Eye (tissue), 1 donor: ENCODE measurements at places on chromosomes 12 and 14.
A peak's percentile ranks its signal among the peaks of the same experiment; 100 is the strongest.

DNA sequence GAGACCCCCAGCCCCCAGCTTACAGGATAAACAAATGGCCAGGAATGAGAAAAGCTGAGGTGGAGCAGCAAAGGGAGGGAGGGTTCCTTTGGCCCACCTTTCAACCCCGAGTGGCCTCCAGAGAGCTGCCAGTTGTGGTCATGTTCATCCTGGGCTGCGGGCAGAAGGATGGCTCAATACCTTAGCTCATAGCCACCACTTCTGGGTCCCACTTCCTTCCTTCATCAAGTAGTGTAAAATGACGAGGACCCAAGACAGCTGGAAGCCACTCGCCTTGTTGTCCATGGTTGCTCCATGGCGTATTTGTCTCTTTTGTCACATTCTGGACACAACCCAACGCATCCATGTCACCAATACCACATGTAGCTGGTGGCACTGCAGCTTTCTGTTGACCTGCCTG, 24.2 kb downstream of the CRACR2A start:
- DNase-seq = no peak

DNA sequence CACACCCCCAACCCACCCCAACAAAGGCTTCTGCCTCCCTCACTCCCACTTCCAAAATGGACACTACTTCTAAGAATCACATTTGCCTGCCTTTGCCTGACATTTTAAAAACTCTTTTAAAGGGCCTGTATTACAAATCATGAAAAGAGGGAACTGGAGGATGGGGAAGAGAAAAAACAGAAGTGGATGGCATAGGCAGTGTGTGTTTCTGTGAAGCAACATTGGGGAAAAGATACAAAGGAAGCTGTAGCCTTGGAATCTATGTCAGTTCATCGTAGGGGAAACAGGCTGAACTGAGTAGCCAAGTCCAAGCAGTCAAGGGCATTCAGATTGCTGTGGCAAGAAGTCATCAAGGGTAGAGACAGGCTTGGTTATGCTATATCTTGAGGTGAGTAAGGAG, 273.9 kb downstream of the BTG1 start:
- no peak for DNase-seq

DNA sequence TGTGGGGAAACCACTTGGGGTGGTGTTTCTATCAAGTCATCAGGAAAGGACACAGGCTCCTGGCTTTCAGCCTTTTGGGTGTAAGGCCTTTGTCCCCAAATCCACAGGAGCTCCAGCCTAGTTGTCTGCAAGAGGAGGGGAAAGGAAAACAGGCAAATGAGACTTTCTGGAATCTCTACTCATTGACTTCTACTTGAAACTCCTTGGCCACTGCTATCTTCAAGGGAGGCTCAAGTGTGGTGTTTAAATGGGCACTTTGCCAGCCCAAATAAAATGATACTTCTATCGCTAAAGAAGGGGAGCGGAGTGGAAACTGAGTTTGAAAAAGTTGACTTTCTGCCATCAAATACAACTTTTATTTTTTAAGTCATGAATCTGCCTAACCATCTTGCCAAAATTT, 445.9 kb upstream of the RGS6 start:
- peak; percentile 49 for DNase-seq

- no peak for DNase-seq
These were observed 373.1 kb downstream of the SOX5 start for GRCh38 chr12:23576372-23576771.
